ENCODE measurements at places on chromosomes 1 and 21.

DNA sequence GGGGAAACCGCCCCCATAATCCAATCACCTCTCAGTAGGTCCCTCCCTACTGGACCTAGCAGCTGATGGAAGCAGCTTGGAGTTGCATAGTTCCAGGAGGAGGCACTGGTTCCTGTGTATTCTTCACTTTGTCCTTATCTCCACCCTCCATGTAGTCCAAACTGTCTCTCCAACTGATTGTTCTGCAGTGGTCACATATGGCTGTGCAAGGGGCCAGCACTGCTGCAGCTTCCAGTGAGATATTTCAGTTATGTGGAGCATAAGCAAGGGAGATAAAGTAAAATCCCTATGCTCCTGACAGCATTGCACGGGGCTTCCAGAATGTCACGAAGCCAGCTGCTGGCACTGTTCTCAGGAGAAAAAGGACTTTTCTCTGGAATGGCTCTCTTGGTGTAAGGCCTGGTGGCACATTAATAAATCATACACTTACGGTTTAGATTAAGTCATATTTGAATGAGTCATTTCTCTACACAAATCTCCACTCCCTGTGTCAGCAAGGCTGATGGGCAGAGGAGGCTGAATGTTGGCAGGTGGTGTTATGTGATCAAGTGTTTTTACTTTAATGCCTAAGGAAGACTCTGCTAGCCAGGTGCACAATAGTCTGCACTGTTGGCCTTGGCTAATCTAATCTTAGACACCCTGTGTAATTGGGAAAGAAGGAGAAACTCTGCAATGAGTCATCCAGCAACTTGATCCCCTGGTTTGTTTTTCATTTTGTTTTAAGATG lies 93.4 kb downstream of the KCNK1 start:
- peak; percentile 71 for DNase-seq

DNA sequence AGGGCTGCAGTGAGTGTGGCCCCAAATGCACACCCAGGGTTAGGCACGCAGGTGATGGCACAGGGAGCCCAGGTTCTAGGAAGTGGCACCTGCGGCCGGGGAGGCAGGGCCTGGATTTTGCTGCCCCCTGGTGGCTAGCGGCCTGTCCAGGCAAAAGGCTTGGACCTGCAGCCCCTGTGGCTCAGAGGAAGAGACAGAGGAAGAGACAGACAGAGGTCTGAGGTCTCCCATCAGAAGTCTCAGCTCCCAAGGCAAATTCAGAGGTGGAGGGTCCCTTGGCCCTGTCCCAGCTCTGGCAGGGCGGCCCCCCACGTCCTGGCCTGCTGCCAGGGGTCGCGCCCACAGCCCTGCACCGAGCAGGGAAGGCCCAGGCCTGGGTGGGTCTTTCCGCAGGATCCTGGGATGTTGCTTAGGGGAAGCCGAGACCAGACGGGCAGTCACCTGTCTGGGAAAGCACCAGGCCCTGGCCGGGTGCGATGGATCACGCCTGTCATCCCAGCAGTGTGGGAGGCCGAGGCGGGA lies 8.0 kb upstream of the TNFRSF14 start:
- DNase-seq: peak; percentile 70

GRCh38 chr1:156499842-156500542 lies 583 bp downstream of the MEF2D start:
- DNase-seq: no peak

DNA sequence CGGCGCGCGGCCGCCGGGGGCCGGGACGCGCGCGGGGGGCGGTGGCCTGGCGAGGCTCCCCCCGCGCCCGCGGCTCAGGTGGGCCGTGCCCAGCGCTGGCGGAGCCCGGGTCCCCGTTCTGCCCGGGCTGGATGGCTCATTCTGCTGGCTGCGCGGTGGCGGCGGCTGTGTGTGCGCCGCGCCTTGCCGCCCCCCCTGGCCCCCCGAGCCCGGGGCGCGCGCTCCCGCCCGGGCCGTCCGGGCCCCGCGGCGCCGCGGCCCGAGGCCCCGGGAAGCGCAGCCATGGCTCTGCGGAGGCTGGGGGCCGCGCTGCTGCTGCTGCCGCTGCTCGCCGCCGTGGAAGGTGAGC lies at the start of gene EPHB2:
EPHB2 (plus strand) TSS at position 139 of the 349 bp plus-strand sequence; CDS start at position 283, 144 bp downstream.
- no peak for DNase-seq

DNA sequence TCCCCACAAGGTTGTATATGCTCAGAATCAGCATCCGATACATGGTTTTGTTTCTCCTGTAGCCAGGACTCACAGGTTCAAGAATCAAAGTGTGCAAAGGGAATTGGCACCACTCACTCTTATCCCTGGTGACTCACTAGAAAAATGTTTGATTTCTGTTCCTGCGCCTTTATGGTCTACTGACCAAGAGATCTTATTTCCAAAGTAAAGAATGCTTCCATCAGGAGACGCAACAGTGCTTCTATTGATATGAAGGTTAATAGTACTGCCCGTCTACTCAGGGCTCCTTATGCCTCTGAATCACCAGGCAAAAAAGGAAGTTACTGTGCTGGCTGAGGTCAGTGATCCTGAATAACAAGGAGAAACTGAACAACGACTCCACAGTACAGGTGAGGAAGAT lies 1392.0 kb upstream of the PRMT6 start:
- DNase-seq: no peak

DNA sequence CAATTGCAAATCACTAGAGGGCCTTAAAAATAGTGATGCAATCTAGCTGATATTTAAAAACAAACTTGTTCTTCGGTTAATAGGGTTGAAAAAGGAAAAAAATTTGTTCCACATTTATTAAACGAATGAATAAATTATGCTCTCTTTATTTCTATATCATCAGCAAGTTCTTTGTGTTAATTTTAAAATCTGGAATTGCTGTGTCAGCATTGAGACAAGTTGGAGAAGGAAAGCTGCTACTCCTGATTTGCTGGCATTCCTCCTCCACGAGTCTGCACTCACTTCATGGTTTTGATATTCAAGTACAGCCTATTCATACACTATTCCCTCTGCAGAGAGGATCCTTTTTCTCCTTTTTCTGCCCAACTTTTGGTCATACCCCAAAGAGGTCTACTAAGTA lies 117.6 kb downstream of the MRPL39 start:
- no peak for DNase-seq

GRCh38 chr1:170402476-170403311 lies 129.3 kb upstream of the GORAB start:
- DNase-seq: no peak

DNA sequence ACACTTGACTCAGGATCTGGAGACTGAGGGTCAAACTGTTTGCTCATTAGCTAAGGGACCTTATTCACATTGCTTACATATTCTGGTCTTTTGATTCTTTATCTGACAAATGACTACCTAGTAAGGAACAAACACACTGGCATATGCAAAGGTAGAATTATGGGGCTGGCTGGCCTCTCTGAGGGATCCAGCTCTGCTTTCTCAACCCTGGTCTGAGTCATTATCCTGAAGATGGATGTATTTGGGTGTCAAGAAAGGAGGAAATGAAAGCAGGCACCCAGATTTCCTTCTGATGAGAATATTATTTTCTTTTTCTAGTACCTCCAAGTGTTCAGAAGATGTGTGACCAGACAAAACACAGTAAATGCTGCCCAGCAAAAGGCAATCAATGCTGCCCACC lies 6.0 kb downstream of the SMCP start:
- no peak for DNase-seq

- no peak for DNase-seq
Measured at GRCh38 chr1:208526613-208527125, 282.5 kb upstream of the PLXNA2 start.

DNA sequence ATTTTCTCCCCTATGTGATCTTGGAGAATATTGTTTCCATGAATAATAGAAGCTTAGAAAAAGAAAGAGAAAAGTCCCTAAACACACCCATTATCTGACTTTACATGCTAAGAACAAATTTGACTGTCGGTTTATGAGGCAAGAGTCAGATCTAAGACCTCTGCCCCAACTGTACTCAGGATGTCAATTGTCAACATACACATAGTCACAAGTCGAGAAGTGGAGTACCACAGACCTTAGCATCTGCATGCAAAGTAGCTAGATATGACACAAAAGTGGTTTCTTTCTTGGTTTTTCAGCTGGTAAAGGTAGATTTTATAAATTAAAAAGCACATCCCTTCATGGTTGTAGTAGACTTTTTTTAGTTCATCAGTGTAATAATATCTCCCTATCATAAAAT lies 97.2 kb upstream of the DPYD start:
- DNase-seq: no peak

DNA sequence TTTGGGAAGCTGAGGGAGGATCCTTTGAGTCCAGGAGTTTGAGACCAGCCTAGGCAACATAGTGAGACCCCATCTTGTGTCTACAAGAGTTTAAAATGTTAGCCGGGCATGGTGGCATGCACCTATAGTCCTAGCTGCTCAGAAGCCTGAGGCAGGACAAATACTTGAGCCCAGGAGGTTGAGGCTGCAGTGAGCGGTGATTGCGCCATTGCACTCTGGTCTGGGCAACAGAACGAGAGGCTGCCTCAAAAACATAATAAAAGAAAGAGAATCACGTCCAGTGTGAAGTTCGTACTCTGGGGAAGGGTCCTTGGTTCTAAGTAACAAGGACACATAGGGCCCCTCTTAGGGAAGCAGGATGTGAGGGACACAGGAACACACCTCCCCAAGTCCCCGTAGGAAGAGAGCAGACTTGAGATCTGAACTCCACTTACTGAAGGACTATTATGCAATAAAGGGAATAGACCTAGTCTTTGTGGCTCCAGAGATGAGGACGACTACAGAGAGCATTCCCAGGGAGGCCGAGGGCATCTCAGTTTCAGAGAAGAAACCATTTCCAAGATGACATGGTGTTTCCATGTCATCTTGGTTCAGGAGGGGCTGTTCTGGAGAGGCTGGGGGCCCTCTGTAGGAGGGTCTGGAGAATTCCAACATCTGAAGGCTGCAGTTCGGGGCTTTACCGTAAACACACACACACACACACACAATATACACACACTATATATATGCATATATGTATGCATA lies 10.8 kb upstream of the ENO1 start:
- no peak for DNase-seq

DNA sequence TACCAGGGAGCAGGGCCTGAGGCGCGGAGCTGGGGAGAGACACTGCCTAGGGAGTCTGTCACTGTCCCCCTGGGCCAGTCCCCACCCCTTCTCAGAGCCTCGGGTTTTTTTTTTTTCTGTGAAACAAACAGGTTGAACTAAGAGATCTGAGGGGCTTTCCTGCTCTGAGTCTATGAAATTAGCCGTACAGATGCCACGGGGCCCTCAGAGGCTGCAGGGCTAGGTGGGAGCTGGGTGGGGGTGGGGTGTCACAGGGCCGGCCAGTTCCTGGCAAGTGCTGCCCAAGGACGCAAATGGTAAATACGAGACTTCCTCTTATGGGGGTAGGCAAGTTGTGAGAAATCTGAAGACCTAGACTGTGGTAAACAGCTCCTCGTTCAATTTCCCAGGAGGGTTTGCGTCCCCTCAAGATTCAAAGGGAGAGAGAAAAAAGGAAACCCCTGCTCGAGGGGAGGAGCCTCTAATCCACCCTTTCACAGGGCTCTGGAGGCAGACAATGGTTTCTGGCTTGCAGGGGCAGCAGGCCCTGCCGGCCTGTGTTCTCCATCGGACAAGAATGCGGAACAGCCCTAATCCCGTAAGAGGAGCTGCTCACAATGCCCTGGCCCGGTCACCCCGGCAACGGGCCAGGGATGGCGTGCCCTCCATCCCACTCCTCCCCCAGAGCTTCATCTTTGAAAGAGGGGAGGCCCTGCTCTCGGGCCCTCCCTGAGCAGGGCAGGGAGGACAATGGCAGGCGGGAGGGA lies 7.8 kb downstream of the NUAK2 start:
- peak; percentile 39 for DNase-seq

- DNase-seq: no peak
Measured at GRCh38 chr1:229186373-229187056, 84.4 kb upstream of the RAB4A start.

DNA sequence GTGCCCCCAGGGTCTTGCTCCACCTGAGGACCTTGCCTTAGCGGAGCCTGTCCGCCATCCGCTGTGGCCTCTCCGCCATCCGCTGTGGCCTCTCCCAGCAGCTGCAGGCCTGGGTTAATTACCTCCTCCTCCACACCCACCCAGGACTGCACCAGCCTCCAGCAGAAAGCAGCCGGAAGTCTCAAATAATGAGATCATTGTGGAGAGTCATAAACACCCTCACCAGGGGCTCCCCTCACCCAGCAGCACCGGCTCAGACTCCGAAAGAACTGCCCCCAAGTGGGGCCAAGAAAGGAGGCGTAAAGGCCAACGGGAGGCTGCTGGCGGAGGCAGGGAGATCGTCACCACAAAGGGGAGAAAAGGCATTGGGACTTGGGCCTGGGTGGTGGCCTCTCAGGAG lies 10.7 kb upstream of the GPR153 start:
- no peak for DNase-seq

- peak; percentile 16 for DNase-seq
Measured at GRCh38 chr1:182595641-182596240, 6.7 kb upstream of the RNASEL start.

DNA sequence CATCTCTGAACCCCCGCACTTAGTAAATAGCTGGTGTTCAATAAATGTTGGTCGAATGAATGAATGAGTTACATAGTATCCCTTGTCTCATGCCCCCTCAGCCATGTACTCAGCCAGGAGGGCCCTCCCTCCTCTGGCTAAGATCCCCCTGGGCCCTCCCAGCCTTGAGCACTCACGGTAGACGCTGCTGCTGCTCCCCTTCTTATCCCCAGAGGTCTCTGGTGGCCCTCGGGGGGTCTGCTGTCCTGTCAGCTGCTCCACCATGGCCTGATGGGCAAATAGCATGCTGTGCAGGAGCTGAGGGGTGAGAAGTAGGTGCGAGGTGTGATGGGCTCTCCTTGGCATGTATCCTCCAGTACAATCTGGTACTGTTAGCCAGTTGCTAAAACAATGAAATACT lies 1.9 kb downstream of the ETV3L start:
- DNase-seq: no peak

DNA sequence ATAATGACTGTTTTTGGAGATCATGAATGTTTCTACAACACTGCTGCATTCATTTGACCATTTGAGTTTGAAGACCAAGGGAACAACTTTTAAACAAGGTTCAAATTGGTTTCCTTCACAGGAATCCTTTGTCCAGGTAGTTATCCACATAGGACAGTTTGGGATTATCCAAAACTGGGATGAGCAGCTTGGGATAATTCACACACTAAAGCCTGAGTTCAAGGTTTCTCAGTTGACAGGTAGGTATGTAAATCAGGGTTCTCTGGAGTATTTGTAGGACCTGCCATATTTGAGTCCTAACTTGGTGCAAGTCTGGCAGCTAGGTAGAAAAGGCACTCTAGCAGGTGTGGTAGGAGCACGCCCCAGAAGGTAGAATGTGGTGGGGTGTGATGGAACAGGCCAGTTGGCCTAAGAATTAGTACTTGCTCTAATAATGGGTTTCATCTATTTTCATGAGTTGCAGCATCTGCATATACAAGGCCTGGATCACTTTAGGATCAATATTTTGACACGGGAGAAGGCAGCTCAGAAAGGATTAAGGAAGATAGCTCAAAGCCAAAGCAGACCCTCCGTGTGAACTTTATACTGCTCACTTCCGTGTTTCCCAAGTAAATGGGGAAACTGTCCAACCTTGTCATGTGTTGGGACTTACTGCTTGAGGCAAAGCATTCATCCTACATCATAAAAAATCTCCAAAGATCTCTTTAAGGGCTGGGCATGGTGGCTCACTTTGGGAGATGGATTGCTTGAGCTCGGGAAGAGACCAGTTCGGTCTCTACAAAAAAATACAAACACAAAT lies 14.1 kb upstream of the RAB42 start:
- no peak for DNase-seq

Data from NCI-H2029 (cell line).